ACHN (cell line): ENCODE measurements at places on chromosomes 11 and 22.
A peak's percentile ranks its signal among the peaks of the same experiment; 100 is the strongest.

GRCh38 chr22:28188178-28188879, 269.3 kb upstream of the PITPNB start:
- no peak for DNase-seq

- no peak for DNase-seq
Observed at GRCh38 chr11:110710628-110711381, 1.4 kb downstream of the ARHGAP20 start.

DNA sequence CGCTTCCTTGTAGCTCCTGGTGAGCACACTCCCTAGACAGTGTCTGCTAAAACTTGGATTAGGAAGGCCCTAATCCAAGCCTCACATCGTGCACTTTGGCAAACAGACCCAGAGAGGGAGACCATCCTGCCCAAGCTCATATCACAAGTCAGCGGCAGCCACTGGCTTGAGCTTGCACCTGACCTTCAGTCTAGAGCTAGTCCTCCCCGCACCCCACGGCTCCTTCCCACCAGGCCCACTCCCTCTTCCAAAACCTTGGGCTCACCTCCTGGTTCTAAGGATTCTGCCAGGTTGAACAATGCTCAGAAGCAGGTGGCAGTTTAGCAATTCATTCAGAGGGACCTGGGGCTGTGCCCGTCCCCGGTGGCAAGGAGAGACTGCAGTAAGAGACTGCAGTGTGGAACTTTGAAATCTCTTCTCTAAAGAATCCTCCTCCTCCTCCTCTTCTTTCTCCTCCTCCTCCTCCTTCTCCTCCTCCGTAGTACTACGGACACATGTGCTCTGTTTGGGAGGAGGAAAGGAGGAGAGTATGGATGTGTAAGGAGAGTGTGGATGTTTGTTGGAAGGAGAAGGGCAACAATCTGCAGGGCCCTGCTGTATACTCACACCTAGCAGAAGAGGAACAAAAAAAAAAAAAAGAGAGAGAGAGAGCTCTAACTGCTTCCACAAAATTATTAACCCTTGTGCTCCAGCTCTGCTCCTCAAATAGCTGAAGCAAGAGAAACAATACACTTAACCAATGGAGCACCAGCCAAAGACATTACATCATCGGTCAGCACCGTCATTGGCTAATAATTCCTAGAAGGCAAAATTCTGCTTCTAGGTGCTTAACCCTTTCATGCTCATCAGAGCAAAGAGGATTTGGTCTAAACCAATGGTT, 6.0 kb downstream of the SYN3 start:
- no peak for DNase-seq

DNA sequence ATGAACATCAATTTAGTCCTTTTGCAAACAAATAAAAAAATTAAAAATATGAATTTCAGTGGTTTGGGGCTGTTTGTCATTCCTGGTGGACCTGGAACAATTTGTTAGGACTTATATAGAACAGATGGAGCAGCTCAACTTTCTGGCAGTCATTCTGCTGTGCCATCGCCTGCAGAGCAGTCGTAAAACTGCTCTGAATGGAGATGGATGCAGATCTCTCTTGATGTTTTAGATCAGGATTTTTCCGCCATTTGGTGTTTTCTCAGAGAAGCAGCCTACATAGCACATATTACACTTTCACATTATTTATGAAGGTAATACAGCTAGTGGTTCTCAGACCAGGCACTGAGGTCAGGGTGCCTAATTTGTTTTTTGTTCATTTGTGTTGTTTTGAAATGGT, 31.8 kb upstream of the HSPA8 start:
- DNase-seq = no peak

DNA sequence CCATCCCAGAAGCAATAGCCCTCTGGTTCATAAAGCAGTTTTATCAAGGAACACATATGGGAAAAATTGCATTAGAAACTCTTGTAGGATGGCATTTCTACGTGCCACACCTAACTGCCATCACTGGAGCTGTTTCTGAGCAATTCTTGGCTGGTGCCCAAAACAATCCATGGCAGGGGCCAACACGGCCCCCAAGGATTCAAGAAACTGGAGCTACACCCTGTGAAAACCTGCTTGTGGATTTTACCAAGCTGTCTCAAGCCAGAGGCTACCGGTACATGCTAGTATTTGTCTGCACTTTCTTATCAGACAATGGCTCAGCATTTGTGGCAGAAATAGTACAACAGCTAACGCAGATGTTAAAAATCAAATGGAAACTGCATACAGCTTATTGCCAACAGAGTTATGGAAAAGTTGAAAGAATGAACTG, 42.4 kb upstream of the GLYAT start:
- DNase-seq = no peak

DNA sequence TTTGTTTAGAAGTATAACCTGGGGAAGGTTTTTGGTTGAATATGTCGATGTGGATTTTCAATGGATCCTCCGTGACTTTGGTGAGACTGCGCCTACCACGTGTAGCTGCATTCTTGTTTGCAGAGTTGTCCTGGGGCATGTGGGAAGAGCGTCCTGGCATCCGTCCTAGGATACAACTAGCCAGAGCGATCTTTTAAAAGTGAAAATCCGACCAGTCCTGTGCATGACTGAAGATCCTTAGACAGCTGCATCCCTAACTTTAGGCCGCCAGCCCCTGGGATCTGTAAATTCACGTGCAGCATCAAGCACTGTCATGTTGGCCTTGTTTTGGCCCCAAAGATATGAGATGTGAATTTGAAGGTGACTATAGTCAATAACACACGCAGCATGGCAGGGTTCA, 22.4 kb upstream of the THY1 start:
- DNase-seq = no peak

- DNase-seq = peak; percentile 59
Observed at GRCh38 chr11:114774599-114775361, 96.5 kb downstream of the NXPE2 start.

- no peak for DNase-seq
Observed at GRCh38 chr11:83061883-83062282, 9.8 kb downstream of the RAB30 start.

DNA sequence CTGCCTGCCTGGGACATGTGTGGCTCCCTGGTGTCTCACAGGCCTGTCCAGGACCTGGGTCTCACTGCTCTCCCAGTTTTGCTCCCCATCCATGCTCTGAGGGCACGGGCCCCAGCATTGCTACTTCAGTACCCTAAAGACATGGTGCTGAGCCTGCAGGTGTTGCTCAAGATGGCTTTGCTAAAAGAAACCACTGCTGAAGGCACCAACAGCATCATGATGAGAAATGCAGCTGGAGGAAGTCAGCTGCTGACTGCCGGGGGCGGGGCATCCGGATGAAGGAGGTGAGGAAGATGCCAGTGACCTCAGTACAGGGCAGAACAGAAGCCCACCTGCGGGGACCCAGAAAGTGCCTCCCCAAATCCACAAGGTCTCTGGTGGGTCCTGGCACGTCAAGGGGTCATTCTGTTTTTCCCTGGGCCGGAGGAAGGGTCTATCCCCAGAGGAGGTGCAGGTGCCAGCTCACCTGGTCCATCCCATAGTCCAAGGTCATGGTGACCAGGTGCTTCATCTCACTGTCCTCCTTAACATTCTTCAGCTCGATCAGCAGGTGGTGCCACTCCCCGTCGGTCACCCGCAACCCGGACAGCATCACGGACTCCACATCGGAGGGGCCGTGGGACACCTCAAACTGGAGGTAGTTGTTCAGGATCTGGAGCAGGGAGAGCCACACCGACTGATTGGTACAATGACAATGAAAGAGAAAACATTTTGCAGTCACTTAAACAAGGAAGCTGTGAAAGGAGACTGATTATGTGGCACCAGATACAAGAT, 63.9 kb downstream of the TRMU start:
- DNase-seq = no peak

GRCh38 chr11:9158898-9159391, 67.5 kb upstream of the SCUBE2 start:
- no peak for DNase-seq

DNA sequence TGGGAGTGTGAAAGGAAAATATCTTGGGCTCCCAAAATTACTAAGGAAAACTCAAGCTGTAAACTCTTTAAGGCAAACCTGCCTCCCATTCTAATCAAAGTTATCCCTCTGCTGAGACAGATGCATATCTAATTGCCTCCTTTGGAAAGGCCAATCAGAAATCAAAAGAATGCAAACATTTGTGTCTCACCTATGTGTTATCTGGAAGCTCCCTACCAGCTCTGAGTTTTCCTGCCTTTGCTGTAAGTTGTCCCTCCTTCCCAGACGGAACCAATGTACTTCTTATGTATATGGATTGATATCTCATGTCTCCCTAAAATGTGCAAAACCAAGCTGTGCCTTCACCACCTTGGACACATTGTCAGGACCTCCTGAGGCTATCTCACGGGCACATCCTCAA, 95.8 kb downstream of the AASDHPPT start:
- DNase-seq = no peak

DNA sequence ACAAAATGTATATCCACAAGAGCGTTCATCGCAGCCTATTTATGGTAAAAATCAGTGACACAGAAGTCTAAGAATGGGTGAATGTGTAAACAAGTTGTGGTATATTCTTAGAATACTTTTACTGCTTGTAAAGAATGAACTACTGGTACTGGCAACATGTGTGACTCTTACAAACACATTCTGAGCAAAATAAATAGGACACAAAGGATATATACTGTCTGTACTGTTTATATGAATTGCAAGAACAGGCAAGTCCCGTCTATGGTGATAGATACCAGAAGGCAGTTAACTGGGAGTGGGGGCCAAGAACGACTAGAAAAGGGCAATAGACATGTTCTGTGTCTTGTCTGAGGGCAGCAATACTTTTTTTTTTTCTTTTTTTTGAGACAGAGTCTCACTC, 112.6 kb downstream of the TBC1D22A start:
- no peak for DNase-seq

- no peak for DNase-seq
Observed at GRCh38 chr11:70510571-70510970, 112.2 kb downstream of the CTTN start.

DNA sequence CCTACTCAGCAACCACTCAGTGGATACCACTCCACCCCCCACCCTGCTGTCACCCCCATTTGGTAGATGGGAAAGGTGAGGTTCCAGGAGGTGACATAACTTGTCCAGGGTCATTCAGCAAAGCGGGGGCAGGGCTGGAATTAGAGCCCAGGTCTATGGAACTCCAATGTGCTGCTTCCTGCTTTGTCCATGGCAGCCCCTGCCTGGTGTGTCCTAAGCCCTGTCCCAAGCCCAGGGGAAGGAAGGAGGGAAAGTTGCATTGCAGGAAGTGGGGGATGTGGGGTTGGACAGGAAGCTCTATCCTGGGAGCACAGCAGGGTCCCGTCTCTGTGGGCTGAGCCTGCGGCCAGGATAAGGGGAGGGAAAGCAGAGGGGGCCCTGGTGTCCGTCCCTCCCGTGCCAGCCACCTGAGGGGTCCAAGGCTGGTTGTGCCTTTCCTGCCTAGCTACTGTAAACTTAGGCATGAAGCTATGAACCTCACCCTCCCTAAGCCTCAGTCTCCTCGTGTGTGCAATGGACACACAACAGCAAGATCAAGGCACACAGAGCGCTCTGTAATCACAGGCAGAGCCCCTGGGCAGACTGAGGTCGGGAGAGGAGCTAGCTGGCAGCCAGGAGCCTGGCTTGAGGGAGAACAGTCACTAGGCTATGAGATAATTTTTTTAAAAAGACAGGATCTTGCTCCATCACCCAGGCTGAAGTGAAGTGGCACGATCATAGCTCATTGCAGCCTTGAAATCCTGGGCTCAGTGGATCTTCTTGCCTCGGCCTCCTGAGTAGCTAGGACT, 12.9 kb downstream of the GAL3ST1 start:
- DNase-seq = peak; percentile 15

- no peak for DNase-seq
Observed at GRCh38 chr11:39917256-39917655, 1542.2 kb downstream of the LRRC4C start.

GRCh38 chr22:39444247-39444800, 12.5 kb upstream of the MGAT3 start:
- no peak for DNase-seq

GRCh38 chr11:61940466-61940865, 9.7 kb upstream of the BEST1 start:
- DNase-seq = no peak

DNA sequence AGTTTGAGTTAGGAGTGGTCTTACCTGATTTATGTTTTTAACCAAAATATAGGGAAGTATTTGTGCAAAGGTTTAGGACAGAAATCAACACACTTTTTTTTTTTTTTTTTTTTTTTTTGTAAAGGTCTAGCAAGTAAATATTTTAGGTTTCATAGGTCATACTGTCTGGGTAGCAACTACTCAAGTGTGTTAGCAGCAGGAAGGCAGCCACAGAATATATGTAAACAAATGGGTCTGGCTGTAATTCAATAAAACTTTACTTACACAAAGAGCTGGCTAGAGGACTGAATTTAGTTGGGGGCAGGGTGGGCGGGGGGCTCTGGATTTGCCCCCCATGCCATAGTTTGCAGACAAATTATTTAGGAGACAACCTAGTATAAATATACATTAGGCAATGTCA, 510.4 kb downstream of the NELL1 start:
- no peak for DNase-seq

GRCh38 chr22:46971099-46971763, 208.8 kb downstream of the TBC1D22A start:
- no peak for DNase-seq

- no peak for DNase-seq
Observed at GRCh38 chr22:18980829-18981228, 44.7 kb upstream of the PRODH start.

- DNase-seq = peak; percentile 33
Observed at GRCh38 chr22:42820045-42820763, 36.9 kb downstream of the ARFGAP3 start.

DNA sequence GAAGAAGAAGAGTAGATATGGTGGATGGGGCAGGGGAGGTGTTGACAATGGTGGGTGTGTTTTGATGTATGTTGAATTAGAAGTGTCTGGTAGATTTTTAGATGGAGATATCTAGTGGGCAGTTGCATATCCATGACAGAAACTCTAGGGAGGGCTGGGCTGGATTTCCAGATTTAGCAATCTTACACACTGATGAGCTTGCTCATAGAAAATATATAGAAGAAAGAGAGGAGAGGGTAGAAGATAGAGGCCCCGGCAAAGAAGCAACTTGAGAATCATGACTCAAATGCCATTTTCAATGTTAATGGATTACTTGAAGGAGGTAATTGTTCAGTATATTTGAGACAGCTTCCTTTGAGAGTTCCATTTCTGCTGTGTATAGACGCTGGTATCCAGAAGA, 8.2 kb downstream of the REXO2 start:
- no peak for DNase-seq

DNA sequence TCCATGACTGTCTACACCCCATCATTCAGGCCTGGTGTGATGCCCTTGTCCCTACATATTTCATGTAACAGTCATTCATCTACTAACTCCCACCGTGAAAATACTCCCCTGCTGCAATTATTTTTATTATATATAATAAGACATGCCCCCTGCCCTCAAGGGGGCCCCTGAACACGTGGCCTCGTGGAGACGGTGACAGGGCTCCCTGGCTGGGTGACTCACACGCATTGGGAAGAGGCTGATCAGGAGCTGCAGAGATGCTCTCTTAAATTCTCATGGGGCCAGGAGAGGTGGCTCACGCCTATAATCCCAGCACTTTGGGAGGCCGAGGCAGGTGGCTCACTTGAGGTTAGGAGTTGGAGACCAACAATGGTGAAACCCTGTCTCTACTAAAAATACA, 88.6 kb downstream of the ST3GAL4 start:
- DNase-seq = no peak

- DNase-seq = no peak
Observed at GRCh38 chr11:18461909-18462308, 6.3 kb downstream of the LDHAL6A start.
